ENCODE measurements at places on chromosomes 3 and 15. TPM values are rescaled to one million over a fixed set of nuclear protein-coding genes. Genes with fewer than 3 reads are reported as not detected.

Gene MASP1
- 144 TPM for total RNA-seq

Gene GOLGA8T
- total RNA-seq, result not detected

Gene CCR1
- total RNA-seq, result 2.7 TPM

Gene RPUSD2
- total RNA-seq, result 10.1 TPM

Gene CD96
- 0.65 TPM for total RNA-seq

Gene DLEC1
- total RNA-seq, result 0.16 TPM

- no peak for DNase-seq
Observed at GRCh38 chr3:141410846-141411245, 42.5 kb downstream of the ZBTB38 start.

DNA sequence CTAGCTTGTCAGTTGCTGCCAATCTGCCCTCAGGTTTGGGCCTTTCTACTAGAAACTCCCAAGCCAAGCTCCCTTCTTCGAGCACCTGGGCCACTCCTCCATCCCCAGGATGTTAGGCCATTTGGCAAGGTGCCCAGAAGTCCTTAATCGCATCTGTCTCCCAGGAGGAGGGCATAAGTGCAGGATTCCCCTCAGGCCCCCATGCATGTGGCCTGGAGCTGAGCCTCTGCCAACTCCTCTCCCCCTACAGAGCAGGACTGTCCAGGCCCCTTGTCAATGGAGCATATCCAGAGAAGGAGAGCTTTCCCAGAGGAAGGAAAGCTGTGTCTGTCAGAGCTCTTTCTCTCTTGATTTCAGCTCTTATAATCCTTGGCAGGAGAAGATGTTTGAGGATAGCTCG, 182.6 kb upstream of the ROPN1 start:
- no peak for DNase-seq

DNA sequence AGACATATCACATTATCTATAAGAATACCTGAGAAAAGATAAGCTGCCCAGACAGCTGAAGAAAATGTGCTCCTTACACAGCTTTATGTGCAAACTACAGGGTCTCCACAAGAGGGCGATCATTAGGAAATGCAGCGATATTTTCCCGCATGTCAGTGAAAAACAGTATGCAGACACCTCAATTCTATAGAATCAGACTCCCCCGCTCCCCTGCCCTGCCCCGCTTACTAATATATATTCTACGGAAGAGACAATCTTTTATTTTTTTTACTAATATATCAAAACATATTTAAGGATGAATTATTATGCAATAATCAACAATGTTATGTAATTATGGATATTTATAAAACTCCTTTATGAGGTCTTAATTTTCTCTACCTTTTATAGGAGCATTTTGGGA, 681.3 kb downstream of the ROBO1 start:
- no peak for DNase-seq

DNA sequence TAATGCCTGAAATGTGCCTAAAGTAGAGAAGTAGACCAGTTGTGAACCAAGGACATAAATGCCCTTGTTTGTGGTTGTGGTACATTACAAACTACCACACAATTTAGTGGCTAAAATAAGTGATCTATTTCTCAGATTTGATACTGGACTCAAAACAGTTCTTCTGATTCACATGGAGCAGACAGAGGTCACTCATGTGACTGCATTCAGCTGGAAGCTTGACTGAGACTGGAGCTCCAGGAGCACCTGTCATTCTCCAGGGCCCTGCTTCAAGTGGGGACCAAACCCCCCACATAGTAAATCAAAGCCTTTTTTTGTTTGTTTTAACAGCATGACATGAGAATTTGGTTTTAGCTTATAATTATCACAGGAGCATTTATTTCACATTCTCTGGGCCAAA, 301.2 kb downstream of the OXSM start:
- DNase-seq, result no peak

DNA sequence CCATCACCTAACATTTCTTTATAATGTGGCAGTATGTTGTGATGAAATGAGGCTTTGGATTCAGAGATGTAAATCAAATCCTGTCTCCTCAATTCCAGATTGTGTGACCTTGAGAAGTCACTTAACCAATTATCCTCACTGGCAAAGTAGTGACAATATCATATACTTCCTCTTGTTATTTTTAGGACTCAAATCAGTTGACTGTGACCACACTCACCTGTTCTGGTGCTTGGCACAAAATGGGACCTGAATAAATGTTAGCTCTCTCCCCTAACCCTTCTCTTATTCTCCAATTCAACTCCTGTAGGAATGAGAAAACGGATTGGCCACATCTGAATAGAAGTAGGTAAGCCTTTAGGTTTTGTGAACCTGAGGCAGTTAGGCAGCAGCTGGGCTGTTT, 42.1 kb downstream of the IQCH start:
- no peak for DNase-seq

GRCh38 chr15:93372865-93373223, 283.8 kb upstream of the RGMA start:
- DNase-seq, result no peak
